ENCODE measurements at places on chromosomes 4 and X.
A peak's percentile ranks its signal among the peaks of the same experiment; 100 is the strongest.

DNA sequence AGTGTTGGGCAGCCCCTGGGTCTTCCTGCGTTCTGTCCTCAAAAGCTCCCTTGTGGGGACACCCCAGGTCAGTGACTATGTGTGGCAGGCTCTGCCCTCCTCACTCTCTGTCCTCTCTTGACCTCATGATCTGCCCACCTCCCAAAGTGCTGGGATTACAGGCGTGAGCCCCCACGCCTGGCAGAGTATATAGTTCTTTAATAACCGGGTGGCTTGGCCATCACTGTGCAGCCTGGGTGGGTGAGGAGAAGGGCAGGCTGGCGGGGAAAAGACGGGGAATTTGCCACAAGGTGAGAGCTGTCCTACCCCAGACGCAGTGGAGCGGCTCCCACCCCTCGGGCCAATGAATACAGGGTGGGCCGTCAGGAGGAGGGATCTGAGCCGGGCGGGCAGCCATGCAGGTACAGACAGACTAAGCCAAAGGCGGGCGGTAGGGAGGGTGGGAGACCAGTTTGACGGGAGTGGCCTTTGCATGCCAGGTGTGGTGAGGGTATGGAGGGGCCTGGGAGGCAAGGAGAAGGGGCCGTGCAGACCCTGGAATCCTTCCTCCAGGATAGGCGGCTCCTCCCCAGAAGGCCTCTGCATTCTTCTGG, 2.5 kb downstream of the SH3BP2 start:
- DNase-seq, result no peak

DNA sequence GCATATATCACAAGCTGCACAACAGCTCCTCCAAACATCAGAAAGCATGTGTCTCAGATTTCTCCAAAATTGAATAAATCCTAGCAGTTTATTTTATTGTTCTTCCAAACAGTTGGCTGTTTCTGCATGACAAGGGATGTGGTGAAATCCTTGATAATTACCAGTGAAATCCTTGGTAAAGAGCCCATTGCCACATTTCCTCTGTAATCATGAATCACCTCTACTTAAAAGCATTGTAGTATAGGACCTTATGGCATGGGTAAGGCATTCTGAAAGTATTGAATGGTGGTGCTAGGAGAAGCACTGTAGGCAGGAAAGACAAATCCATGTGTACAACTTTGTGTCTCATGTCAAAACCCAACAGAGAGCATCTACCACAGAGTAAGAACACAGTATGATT, 135.8 kb upstream of the NDST3 start:
- no peak for DNase-seq

DNA sequence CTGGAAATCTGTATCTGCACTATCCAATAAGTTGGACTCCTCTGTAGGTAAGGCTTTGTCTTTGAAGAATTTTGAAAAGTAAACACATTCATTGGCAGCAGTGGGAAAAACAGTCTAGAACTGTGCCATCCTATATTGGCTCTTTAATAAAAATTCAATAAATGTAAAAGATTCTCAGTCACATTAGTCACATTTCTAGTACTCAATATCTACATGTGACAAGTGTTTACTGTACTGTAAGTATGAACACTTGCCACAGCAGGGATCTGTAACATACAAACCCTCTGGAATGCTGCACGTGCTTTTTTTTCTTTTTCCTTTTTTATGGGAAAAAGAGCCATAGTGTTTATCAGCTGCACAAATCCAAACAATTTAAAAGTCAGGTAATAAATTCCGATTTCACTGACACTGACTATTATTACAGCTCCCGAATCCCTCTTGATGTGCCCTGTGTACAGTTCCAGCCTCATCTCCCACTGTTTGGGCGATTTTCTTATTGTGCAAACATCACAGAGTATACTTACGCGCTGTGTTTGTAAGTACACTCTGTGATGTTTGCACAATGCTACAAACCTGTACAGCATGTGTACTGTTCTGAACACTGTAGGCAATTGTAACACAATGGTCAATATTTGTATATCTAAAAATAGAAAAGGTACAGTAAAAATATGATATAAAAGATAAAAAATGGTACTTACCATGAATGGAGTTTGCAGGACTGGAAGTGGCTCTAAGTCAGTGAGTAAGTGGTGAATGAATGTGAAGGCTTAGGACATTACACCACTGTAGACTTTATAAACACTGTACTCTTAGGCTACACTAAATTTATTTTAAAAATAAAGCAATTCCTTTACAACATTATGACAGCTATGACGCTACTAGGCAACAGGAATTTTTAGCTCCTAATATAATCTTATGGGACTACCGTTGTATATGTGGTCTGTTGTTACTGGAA, 8.7 kb downstream of the PYURF start:
- DNase-seq, result no peak

DNA sequence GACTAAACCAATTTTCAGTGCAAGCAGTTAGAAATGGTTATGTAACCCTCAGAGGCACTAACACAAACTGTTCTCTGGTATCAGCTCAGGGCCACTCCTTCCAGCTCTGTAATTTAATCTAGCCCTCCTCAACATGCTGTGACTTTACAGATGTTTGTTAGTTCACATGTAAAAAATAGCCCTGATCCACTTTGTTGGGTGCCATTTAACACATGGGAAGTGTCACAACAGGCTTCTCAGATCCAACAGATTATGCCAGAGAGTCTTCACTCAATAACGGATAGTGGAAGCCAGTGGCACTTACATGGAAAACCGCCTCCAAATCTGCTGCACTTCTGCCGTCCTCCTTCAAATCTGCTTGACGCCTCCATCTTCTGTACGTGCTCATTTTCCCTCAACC, 51.6 kb downstream of the ATP8A1 start:
- DNase-seq, result no peak

DNA sequence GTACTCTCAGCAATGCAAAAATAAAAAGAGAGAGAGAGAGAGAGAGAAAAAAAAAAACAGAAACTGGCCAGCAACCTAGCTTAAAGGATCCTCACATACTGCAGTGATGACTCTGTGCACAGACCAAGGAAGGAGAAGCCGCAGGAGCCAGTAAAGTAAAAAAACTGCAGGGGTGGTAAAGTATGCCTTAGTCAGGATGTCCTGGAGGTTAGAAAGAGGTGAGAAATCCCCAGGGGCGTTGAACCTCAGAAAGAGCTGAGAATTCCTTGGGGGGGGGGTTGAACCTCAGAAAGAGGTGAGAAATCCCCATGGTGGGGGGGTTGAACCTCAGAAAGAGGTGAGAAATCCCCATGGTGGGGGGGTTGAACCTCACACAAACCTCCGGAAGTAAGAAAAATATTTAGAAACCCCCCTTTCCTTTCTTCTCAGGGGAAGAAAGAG, 48.0 kb downstream of the MAGEA9 start:
- peak; percentile 3 for DNase-seq

DNA sequence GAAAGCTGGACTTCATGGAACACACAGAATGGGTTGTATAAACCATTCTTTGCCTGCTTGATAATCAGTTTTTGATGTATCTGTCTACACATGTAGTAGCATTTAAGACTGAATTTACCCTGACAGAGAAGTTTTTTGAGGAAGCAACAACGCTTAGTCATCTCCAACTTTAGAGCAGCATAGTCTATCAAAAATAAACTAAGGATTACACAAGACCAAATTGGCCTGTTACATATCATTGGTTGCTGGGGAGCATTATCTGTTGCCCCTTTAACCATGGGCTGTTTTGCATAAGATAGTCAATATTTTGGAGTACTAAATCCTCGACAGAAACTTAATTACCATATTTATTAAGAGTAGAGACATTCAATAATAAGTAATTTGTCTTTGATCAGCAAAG, 347.4 kb downstream of the FAM47B start:
- no peak for DNase-seq

DNA sequence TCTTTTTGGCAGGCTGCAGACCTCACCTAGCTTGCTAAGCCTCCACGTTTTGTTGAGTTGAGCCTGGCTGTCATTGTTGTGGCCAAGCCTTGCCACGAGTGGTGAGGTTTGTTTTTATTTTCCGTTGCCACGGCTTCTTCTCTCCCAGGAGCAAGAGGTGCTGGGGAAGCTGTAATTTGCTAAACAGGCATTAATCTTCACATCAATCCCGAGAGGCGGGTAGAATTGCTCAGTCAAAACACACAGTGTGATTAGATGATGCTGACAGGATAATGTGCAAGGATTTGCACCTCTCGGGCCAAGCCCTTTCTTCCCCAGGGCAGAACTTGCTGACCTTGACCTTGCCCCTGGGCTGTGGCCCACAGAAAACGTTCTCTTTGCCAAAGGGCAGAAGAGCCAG, 72.2 kb upstream of the ATP6AP2 start:
- DNase-seq, result no peak

DNA sequence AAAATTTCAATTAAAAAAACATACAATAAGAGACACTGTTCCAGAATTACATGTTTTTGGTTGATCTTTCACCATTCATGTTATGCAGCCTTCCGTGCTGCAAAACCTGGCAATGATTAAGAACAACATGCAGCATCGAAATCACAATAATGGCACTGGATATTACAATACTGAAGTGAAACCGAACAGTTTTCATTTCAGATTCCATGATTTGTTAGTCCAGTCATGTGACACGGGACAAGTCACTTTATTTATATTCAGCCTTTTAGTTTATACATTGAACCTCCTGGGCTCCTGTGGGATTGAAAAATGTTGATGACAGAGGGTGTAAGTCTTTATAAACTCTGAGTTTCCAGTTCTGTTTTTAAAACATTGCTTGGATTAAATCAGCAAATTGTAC, 142.5 kb upstream of the TTC29 start:
- no peak for DNase-seq

DNA sequence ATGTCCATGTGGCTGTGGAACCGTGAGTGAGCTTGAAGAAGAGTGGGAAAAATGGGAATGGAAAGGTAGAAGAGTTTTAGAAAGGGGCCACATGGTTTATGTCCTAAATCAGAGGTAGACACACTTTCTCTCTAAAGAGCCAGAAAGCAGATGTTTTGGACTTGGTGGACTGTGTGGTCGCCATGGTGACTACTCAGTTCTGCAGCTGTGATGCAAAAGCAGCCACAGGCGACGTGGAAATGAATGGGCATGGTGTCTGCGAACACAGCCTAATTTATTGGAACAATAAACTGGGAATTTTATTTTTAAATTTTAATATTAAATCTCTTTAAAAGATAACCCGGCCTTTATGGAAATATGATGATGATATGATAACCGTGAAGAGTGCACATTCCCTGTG, 386.0 kb upstream of the FAT1 start:
- DNase-seq, result no peak

GRCh38 chr4:14028862-14029261, 401.3 kb upstream of the BOD1L1 start:
- DNase-seq, result no peak

Data from urothelium cell line (cell line).